ENCODE measurements at places on chromosomes 13 and 19. TPM values are rescaled to one million over a fixed set of nuclear protein-coding genes. Genes with fewer than 3 reads are reported as not detected.

FBXO17 gene
- 32.3 TPM for polyA plus RNA-seq

SIGLEC9 gene
- 1.1 TPM for polyA plus RNA-seq

GPR183 gene
- polyA plus RNA-seq = 2.4 TPM

FAAP24 gene
- 1.3 TPM for polyA plus RNA-seq

GSX1 gene
- not detected for polyA plus RNA-seq

PIK3R2 gene
- 66.1 TPM for polyA plus RNA-seq

URAD gene
- not detected for polyA plus RNA-seq

CEACAM5 gene
- not detected for polyA plus RNA-seq

FSD1 gene
- polyA plus RNA-seq = 1.2 TPM

ZNF229 gene
- 5.3 TPM for polyA plus RNA-seq

S1PR5 gene
- polyA plus RNA-seq = 1.2 TPM

CEACAM21 gene
- 2.0 TPM for polyA plus RNA-seq

COL5A3 gene
- 77.6 TPM for polyA plus RNA-seq

WDR88 gene
- 0.63 TPM for polyA plus RNA-seq

TGFBR3L gene
- 0.67 TPM for polyA plus RNA-seq

ICAM1 gene
- polyA plus RNA-seq = 9.5 TPM

ATXN8OS gene
- polyA plus RNA-seq = 0.46 TPM

LILRB2 gene
- polyA plus RNA-seq = 2.7 TPM

NALCN gene
- polyA plus RNA-seq = 0.14 TPM

ZNF43 gene
- polyA plus RNA-seq = 14.7 TPM

ATP1A3 gene
- polyA plus RNA-seq = not detected

ZNF112 gene
- 4.9 TPM for polyA plus RNA-seq

ZNF420 gene
- polyA plus RNA-seq = 13.5 TPM

ZNF527 gene
- polyA plus RNA-seq = 5.8 TPM

TMEM221 gene
- 1.5 TPM for polyA plus RNA-seq

ACER1 gene
- polyA plus RNA-seq = not detected

JSRP1 gene
- polyA plus RNA-seq = 111 TPM

SYNGR4 gene
- polyA plus RNA-seq = not detected
